ENCODE measurements at places on chromosomes 13 and 19.

GRCh38 chr19:43505186-43505456, 575 bp upstream of the PHLDB3 start:
- DNase-seq = no peak

DNA sequence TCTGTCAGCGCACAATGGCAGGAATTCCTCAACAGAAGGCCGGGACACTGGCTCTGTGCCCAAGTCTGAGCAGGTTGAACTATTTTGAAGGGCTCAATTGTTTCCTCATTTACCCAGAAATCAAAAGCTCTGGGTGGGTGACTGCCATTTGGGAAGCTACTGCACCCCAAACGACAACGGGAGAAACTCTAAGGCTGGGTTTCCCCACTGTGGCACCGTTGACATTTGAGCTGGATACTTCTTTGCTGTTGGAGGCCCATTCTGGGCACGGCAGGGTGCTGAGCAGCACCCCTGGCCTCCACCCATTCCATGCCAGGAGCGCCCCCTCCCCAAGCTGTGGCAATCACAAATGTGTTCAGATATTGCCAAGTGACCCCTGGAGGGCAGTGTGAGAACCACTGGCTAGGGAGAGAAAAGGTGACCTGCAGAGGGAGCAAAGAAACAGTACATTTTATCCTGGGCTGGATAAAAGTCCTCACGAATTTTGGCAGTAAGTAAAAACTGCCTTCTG, 62.5 kb downstream of the RFX2 start:
- DNase-seq = peak; percentile 63

DNA sequence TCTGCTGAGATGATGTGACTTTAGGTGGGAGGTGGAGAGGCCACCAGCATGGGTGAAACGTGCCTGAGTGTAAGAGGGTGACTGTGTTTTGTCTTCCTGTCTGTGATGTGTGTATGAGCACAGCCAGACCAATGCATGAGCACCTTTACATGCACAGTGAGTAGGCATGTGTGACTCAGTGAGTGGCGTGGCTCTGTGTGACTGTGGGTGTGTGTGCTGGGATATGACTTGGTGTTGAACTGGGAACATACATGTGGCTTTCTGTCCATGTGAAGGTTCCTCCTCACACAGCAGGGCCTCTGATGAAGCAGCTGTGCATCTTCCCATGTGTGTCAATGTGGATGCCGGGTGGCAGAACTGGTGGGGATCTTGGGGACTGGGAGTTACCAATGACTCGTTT, 19.9 kb upstream of the LGALS13 start:
- no peak for DNase-seq

DNA sequence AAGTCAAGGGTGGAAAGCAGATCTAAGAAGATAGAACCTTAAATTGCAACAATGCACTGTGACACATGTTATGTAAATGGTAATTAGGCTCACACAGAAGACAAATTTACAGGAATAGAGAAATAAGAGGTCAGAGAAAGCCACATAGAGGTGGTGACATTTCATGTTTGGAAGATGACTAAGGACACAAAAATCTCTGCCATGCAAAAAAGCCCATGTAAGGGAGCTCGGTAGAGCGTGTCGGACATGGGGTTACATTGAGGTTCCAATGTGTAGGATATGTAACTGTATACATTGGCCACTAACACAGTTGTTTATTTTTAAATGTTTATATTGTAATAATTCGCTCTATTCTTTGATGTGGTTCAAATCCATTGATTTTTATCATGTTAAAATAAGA, 33.7 kb downstream of the SUGT1 start:
- DNase-seq = peak; percentile 57

DNA sequence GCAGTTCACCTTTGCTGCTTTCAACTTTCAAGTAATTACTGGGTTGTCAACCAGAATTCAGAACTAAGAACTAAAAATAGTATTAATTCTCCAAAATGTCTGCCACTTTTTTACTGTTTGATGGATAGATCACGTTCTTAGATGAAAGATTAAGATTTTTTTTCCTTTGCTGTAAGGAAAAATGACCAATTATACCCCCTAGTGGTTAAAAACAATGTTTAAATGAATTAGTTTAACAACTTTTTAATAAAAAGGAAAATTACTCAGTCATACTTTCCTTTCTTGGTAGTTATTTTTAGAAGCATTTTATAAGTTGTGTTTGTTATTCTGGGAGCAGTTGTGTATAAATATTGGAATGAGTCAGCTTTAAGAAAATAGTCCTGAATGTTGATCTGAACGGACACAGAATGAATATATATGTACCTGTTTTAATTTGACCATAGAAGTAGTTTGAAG, 4.6 kb downstream of the TM9SF2 start:
- DNase-seq = peak; percentile 51

DNA sequence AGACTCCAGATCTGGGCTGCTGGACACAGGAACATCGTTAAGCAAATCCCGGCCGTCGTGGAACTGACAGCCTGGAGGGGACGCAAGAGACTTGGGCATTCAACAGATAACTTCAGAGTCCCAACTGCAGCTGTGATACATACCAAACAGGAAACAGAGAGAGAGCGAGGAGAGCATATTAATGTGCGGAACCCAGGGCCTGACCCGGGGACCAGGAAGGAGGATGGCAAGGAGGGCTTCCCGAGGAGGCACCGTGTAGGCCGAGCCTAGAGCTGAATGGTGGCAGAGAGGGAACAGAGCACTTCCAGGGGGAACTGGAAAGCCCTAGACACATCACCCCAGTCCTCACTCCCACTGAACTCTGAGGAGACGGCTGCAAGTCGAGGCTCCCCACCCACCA, 68.1 kb downstream of the SIPA1L3 start:
- no peak for DNase-seq

GRCh38 chr19:695352-695949, at the start of gene PRSS57:
PRSS57 (minus strand) TSS chr19:695452; CDS start chr19:695430, 22 bp downstream.
- DNase-seq = no peak

DNA sequence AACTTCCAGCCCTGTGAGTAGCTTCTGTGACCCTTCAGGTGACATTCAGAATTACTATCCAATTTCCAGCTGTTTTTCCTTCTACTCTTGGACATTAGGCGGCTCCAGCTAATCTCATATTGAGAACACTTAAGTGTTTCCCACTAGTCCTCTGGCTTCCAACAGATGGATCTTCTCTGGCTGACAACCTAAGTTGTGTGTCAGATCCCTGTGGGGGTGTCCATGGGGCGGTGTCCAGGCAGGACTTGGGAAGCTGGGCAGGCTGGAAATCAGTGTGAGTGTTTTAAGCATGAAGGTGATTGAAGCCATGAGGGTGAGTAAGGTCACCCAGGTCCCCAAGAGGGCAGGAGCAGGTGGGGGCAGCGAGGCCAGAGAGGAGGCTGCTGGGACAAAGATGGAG, 10.1 kb downstream of the CNOT3 start:
- no peak for DNase-seq

- DNase-seq = no peak
These were observed 1.8 kb upstream of the INSR start for GRCh38 chr19:7295912-7296536.

GRCh38 chr13:87122551-87122950, 548.6 kb upstream of the SLITRK5 start:
- DNase-seq = peak; percentile 64

GRCh38 chr13:96551546-96551945, 442.7 kb downstream of the OXGR1 start:
- no peak for DNase-seq

DNA sequence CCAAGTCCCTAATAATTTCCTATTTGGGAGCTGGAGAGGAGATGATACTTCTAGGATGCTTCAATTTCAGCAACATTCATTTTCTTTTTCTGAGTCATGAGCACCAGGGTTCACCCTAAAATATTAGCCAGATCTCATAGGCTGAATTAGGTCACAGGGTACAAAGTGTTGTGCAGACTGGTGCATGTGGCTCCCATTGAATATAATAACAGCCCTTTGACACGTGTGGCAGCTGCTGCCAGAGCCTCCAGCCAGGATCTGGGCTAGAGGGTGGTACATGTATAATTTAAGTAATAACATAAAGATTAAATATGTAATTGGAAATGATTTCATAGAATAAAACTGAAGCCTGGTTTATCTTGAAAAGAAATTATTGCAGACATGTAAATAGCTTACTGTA, 244.9 kb downstream of the ATP8A2 start:
- DNase-seq = no peak

DNA sequence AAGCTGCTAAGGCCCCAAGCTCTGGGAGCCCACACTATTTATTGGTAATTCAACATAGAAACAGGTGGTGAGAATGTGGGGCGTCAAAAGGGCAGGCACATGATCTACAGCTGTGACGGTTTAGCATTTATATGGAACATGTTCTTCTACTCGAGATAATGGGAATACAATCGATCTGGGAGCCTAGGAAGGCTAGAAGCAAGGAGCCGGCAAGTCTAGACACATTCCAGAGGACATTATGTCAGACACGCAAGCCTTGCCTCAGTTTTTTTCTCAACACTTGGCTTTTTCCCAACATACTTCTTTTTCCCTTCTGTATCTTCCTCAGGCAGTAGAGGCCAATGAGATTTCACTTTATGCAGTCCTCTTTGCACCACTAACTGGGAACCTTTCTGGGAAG, 315.7 kb upstream of the SLITRK5 start:
- DNase-seq = no peak

DNA sequence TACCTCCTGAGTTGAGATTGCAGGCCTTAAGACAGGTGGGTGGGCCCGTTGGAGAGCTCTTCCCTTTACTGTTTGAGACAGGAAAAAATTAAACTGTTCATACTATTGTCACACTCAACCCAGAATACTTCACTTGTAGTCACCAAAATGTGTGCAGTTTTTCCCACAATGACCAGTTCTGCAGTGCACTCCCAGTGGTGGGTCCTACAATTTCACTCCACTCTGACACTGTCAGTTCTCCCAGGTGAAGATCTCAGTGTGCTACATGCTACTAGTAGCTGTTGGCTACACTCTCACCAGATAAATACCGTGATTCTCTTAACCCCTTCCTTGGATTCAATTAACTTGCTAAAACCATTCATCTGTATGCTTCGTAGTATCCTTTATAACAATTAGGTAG, 2.9 kb downstream of the ZNF665 start:
- no peak for DNase-seq

GRCh38 chr13:39675904-39676303, 20.4 kb downstream of the COG6 start:
- DNase-seq = peak; percentile 17

DNA sequence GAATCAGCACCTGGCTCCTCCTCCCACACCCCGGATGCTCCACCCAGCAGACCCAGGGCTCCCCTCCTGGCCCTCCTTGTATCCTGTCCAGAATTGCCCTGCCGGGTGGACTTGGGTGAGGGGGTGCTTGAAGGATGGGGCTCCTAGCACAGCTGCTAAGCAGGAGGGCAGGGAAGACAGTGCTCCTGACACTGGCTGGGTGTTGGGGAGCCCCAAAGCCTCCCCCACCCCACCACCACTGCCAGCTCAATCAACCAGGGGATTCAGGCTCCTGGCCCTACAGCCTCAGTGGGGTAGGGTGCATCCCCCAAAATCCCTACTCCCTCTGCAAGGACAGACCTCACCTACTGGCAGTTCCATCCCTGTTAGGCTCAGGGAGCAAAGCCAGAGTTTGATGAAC, 2.6 kb upstream of the CYP4F11 start:
- no peak for DNase-seq

DNA sequence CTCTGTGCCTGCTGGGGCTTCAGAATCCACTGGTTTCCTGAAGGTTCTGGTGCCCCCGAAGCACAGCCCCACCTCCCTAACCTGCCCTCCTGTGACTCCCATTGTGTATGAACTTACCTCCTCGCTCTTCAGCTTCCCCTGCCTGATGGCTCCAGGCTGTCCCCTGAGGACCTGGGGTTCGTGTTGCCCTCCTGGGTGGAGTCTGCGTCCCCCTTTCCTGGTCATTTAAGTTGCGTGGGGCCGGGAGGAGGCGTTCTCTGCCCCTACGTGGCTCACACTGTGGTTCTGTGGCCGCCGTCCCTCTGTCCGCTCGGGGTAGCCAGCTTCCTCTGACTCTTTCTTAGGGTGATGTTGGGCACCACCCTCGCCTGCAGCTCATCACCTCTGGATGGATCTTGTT, 13.9 kb downstream of the TFDP1 start:
- DNase-seq = no peak

DNA sequence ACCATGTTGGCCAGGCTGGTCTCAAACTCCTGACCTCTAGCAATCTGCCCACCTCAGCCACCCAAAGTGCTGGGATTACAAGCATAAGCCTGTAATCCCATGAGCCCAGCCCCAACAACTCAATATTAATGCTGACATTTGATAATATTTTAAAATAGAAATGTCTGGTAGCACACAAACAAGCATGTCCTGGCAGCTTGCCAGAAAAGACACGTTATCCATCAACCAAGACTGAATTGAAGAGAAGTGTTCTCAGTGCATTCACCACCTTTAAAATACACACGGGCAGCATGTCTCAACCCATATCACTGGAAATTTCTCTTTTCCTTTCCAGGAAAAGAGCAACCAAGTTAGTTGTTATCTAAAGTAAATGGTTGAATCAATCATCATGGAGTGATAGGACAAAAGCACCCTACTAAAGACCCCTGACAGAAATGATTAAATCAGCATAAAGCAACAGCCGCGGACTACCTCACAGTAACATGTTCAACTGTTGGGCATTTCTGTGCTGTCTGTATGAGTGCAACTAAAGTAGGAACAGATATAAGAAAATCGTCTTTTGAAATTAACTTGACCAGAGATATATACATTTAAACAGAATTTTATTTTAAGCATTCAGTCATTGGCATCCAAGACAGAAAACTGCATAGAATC, 25.0 kb downstream of the LHFPL6 start:
- DNase-seq = no peak

DNA sequence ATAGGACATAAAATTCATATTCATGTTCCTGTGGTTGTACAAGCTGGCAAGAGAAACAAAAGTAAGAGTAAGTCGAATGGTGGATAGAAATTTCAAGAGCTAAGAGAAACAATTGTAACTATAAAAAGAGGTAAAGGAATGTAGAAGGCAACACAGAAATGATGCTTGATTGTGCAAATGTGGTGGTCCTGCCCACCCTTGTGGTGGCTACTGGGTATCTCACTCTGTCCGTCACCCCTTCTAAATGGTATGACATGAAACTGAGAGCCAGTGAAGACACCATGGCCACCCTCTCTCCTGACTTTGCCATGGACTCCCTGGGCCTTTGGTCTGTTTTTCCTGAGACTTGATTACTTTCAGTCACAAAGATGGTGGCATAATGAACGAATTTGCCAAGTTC, 925.9 kb upstream of the SLITRK6 start:
- DNase-seq = peak; percentile 12

DNA sequence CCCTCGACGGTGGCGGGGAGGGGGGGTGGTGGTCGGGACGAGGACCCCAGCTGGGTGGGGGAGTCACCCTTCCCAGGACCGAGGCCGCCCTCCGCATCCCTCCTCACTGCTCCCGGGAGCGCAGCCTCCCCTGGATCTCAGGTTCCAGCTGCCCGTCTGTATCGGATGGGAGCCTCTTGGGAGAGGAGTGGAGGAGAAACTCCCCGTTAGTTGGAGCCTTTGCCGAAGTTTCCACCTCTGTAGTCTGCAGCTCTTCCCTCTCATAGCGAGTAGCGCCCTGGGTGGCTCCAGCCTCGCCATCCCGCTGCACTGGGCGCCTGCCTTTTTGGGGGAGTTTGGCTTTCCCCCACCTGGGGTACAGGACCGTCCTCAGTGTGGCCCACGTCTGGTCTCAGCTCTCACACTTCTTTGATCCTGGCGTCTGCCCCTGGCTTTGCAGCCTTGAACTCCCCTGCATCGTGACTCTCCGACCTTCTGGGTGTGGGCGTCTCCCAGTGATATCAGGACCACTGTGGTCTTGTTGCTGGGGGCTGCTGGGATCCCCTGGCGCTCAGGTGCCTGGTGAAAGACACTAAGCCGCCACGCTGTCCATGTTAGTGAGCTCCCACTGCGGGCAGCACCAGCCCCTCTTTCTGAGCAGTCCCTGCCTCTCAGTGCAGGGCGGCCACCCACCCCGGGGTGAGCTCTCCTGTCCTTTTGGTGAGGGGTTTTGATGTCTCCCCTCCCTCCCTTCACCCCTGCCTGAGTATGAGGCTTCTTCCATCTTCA, 1.1 kb downstream of the CNOT3 start:
- DNase-seq = no peak
